Brain pericyte (primary cell): ENCODE measurements at places on chromosomes 11 and 22.

GRCh38 chr22:38811241-38811640, 17.3 kb upstream of the DNAL4 start:
- DNase-seq: no peak

GRCh38 chr11:116651098-116651736, 121.6 kb downstream of the BUD13 start:
- DNase-seq: no peak

- no peak for DNase-seq
Measured at GRCh38 chr11:104340590-104340989, 176.6 kb upstream of the PDGFD start.

DNA sequence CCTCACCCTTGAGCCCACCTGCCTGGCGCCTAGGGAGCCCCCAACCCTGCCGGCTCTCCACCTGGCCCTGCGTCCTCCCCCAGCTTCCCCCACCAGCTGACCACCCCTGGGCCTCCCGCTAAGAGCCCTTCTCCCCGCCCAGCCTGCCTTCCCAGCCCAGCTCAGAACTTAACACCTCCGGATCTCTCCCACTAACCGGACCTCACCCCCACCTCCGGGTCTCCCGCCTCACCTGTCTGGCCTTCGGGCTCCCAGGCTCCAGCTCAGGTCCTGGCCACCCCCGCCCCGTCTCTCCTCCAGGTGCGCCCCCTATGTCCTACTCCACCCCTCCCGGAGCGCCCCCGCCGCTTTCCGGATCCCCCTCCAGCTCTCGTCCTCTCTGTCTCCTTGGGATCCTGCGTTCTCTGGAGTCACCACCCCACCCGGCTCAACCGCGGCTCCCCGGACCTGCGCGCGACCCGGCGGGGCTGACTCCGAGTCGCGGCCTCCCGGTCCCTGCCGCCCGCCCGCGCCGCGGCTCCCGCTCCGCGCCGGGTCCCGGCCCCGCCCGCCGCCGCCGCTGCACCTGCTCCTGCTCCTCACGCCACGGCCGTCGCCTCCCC, at the start of gene KCNJ11:
Gene KCNJ11 (minus strand): TSS at position 51 of the 602 bp plus-strand sequence. CDS start 568 bp downstream, outside the sequence.
- no peak for DNase-seq

DNA sequence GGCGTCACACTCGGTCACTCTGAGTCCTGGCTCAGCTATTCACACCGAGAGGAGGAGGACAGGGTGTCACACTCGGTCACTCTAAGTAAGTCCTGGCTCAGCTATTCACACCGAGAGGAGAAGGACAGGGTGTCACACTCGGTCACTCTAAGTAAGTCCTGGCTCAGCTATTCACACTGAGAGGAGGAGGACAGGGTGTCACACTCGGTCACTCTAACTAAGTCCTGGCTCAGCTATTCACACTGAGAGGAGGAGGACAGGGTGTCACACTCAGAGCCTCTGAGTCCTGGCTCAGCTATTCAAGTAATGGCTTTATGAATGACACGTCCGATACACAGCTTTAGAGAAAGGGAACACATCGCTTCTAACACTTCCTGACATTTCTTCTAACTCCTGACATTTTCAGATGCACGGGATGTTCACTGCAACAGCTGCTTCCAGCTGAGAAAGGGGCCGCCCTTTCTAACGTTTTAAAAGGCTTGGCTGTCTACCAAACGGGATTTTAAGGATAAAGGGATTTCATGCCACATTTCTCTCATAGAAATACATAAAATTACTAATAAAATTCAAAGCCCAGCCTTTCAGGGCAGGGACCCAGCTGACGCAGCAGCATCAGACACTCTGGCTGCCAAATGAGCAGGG, 28.1 kb downstream of the DRD4 start:
- DNase-seq: no peak

GRCh38 chr11:9982127-9982795, 311.8 kb downstream of the SBF2 start:
- DNase-seq: no peak

DNA sequence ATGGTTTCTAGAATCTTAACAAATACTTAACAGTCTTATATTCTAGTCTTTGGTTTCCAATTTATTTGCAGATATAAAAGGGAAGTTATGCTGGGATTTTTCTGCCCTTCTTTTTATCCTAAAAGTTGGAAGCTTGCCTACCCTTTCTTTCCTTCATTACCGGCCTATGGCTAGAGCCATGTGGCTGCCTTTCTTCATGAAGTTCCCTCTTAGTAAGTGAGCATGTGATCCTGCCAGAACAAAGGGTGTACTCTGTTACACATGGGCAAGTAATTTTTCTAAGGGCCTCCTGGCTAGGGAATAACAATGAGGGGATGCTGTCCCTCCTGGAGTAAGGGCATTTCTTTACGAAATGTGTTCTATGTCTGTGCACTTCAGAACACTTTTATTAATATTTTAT, 252.1 kb upstream of the PITPNB start:
- no peak for DNase-seq

- DNase-seq: no peak
Measured at GRCh38 chr11:123585706-123586105, 68.7 kb downstream of the SCN3B start.

DNA sequence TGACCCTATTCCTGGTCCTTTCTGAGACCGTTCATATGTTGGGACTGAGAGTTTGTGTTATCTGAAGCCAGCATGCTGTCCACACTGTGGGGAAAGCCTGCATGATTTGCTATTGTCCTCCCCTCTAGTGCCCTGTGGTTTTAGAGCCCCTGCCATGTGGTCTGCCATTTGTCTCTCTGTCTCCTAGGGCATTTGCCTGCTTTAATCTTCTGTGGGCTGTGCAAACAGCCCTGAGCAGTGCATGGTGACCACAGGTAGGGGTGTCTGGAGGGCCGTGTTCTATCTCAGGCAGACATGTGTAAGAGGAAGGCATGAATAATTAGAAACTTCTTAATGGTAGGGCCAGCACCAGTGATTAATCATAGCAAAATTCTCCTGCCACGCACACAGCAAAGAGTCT, 23.0 kb downstream of the AMPD3 start:
- DNase-seq: no peak

DNA sequence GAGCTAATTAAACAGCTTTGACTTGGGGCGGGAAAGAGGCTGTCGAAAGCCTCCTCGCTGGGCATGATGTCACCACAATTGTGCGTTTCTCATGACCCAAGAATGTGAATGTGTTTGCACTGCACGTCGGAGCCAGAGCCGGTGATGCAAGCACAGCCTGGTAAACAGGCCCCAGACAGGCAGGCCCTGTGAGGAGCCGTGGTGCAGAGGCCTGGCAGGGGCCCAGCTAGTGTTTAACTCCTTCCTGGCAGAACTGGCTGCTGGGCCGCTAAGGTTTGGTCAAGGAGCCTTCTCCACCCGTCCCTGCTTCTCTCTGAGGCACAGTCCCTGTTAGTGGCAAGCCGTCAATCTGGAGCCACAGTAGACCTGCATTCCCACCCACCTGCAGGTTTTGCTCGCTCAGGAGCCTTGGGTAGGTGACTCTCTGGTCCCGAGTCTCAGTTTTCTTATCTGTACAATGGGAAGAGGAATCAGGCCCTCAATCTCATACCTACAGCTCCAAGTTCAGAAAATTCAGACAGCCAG, 25.4 kb upstream of the SMTN start:
- peak; percentile 95 for DNase-seq

- peak; percentile 91 for DNase-seq
Measured at GRCh38 chr22:39308614-39309363, 10.6 kb downstream of the RPL3 start.

- DNase-seq: no peak
Measured at GRCh38 chr11:50178737-50179136, 146.1 kb downstream of the OR4C45 start.

DNA sequence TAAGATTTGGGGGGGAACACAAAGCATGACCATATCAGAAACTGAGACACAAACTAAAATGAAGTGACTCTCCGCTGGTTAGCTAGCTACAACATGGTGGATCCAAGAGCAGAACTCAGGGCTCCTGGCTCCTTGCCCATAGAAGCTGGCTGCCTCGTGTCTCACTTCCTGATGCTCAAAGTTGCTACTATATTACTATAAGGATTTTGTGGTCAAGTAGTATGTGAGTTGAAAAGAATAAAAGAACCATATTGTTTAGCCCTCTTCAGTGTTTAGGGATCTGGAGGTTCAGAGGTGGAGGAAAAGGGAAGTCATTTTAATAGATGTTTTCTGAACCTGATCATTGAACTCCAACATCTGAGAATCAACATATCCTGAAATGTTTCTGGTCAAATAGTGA, 16.9 kb upstream of the SIK2 start:
- no peak for DNase-seq

- DNase-seq: no peak
Measured at GRCh38 chr11:43988040-43988817, 45.8 kb downstream of the C11orf96 start.

GRCh38 chr11:22432291-22433093, 94.3 kb downstream of the SLC17A6 start:
- peak; percentile 6 for DNase-seq
